ENCODE measurements at places on chromosomes 1 and 21. TPM values are rescaled to one million over a fixed set of nuclear protein-coding genes. Genes with fewer than 3 reads are reported as not detected.
A peak's percentile ranks its signal among the peaks of the same experiment; 100 is the strongest.

CCDC24 gene
- 18.4 TPM for total RNA-seq

SPRR4 gene
- not detected for total RNA-seq

PALMD gene
- not detected for total RNA-seq

SLC27A3 gene
- 16.2 TPM for total RNA-seq

HCRTR1 gene
- total RNA-seq: 0.22 TPM

ADCY10 gene
- 0.15 TPM for total RNA-seq

DNA sequence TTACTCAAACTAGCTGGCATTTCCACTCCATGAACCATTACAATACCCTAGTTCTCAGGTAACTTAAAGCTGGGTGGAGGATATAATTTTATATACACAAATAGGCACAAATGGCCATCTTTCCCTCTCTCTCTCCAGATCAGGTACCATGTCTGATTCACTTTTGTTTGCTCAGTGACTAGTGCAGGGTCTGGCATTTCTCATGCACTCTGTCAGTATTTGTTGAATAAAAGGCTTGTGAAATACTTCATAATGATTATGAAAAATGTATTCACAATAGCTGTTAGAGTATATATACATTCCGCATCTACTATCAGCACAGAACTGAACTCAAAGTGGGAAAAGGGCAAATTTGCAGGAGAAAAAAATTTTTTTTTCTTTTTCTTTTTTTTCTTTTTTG is 510.2 kb upstream of the USP24 start:
- no peak for DNase-seq

- no peak for DNase-seq
Observed at GRCh38 chr1:220705782-220706181, 15.6 kb downstream of the C1orf115 start.

GRCh38 chr21:25977068-25977611 is 193.4 kb downstream of the APP start:
- no peak for DNase-seq

- DNase-seq: no peak
Observed at GRCh38 chr1:2962541-2962940, 58.7 kb upstream of the ACTRT2 start.

GRCh38 chr1:222777977-222778376 is 36.9 kb upstream of the DISP1 start:
- DNase-seq: no peak

DNA sequence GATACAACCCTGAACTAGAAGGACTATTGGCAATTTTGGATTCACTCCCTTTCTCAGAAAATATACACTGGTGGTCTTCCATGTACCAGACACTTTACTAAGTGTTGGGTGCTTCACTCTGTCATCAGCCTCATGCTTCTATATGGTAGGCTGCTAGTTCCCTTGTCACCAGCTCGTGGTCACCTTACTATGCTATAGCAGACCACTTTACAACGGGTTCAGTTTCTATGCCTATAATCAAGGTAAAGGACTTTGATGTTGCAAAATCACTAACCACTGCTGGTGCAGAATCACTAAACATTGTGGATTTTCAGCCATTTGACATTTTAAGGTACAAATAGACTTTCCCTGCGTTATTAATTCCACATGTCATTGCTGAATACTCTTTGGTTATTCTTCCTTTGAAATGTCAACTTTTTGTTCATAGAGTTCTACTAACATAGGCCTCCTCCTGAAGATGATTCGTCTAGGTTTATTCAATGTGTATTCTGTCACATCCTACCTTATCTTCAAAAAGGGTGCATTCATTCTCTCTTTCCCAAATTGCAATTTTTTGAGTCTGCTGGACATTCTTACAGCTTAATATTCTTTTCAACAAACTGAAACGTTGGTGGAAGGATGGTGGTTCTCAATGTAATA is 78.3 kb downstream of the LRRC8C start:
- no peak for DNase-seq

- DNase-seq: no peak
Observed at GRCh38 chr1:15038232-15039016, 115.1 kb upstream of the TMEM51 start.

GRCh38 chr1:93207211-93207610 is 26.7 kb downstream of the CCDC18 start:
- DNase-seq: no peak

DNA sequence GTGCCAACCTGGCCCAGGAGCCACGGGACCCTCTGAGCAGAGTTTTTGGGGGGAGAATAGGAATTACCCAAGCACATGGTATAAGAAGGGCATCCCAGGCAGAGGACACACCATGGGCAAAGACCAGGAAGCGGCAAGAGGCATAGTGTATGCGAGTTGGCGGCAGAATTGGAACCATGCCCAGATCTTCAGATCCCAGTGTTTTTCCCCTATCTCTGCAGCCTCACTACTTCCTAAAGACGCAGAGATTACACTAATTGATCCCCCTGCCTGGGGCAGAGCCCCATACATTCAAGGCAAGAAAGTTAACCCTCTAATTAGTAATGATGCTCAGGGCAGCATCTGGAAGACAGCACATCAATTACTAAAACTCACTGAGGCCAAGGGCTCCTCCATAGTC is 48.2 kb downstream of the SYT2 start:
- no peak for DNase-seq

GRCh38 chr1:234214911-234215892 is 158.1 kb upstream of the COA6 start:
- no peak for DNase-seq

DNA sequence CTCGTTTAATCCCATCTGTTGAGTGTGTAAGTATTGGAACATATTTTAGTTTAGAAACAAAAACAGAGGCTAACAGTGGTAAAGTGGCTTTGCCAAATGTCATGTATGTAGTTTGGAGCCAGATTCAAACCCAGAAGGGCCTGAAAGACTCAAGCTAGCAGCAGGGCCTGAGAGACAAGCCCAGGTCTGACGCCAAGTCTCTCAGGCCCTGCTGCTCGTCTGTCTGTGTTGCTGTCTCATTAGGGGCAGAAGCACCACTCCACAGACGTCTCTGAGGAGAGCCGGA is 8.3 kb downstream of the CITED4 start:
- DNase-seq: no peak

DNA sequence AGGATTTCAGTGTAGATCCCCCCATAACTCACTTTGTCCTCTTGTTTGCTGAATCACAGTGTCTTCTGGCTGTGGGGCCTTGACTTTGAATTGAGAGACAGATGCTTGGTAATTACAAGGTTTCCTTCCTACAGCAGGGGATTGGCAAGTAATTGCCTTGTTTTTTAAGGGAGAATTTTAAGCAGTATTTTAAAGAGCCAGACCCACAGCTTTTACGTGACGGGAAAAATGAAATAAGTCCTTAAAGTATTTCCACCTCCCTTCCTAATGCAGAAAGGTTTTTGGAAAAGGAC is 41.0 kb downstream of the PGBD5 start:
- DNase-seq: no peak

DNA sequence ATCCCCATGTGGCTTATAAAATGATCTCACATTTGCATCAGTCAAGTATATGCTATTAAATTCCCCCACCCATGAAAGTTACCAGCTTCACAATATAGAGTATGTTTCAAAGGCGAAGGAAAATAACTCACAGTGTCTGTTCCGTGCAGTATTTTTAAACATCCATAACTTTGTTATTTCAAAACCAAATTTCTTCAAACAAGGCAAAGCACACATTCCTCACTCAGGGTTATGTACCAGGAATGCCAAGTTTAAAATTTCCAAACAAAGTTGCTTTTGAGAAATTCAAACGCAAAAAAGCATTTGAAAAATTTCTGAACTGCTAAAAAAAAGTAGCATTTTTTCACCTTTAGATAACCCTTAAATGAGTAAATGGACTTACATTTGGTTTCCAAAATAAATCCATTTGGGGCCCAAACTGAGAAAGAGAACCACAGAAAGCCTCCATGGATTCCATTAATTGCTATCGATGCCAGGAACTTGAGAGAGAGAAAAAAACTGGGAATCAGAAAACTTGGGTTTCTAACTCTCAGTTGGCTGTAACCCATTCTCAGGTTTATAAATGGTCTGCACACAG is 149.5 kb downstream of the SLC30A10 start:
- DNase-seq: no peak

- DNase-seq: no peak
Observed at GRCh38 chr1:83545066-83545862, 453.7 kb downstream of the TTLL7 start.

- DNase-seq: no peak
Observed at GRCh38 chr1:179879797-179880196, 2.2 kb upstream of the TOR1AIP2 start.

- DNase-seq: peak; percentile 70
Observed at GRCh38 chr1:161763522-161764098, 2.5 kb upstream of the ATF6 start.

DNA sequence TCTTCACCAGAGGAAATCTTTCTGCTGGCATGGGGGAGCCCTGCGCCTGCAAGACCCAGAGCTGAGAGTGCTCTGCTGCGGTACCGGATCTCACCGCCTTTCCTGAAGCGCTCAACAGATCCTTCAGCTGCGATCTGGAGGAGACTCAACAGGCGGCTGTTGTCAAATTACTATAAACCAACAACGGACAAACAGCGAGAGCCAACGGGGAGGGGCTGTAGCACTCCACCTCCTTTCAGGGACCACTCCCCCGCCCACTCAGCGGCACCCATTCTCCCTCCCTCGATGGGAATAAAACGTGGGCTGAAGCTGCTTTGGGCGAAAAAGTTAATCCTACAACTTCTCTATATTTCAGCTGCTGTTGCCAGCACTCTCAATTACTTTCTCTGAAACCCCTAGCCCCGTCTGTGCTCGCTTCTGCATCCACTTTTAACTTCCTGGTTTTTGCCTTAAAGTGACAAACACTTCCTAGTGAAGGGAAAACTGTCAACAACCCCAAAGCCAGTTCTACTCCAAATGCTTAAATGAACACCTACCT is at the start of gene FMO5:
Gene FMO5, minus strand, starts transcription at position 147 of the 538 bp plus-strand sequence. CDS start 310 bp downstream, outside the sequence.
- DNase-seq: peak; percentile 67

DNA sequence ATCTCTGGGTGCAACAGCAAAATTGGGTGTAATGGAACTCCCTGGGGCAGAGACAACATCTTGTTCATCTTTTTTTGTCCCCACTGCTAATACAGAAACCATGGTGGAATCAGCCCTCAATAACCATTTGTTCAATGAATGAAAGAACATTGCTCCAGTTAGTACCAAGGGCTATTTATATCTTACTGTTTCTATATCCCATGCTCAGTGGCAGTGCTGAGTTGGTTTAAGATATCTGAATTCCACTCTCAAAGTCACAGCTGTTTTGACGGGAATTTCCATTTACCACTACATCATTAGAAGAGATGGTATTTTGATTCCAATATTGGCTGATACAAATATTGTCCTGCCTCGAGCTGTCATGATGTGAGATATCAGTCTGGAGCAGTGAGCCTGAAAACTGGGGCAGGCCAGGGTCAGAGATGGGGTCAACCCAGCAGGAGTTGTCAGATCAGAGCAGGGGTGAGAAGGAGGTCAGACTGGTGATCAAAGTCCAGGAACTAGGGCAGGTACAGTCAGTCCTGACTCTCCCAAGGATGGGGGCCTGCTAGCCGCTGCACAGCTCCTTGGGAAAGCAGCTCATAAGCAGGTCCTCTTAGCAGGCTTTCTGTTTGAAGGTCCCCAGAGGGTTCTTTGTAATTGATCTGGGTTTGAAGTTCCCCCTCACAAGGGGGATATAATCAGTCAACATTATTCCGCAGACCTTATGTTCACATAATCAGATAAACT is 5.8 kb upstream of the PHC2 start:
- DNase-seq: no peak

GRCh38 chr1:58754683-58755467 is 29.0 kb downstream of the JUN start:
- no peak for DNase-seq

GRCh38 chr1:237303929-237304328 is 261.9 kb downstream of the RYR2 start:
- no peak for DNase-seq

- DNase-seq: no peak
Observed at GRCh38 chr1:34050709-34051485, 114.1 kb downstream of the CSMD2 start.
